ENCODE measurements at places on chromosomes 16 and 17. TPM values are rescaled to one million over a fixed set of nuclear protein-coding genes. Genes with fewer than 3 reads are reported as not detected.
A peak's percentile ranks its signal among the peaks of the same experiment; 100 is the strongest.

VPS9D1 gene
- total RNA-seq: 23.2 TPM

SLC5A11 gene
- 0.31 TPM for total RNA-seq

CTRB2 gene
- not detected for total RNA-seq

KRT12 gene
- total RNA-seq: 3.9 TPM

GAST gene
- not detected for total RNA-seq

SPNS3 gene
- total RNA-seq: 0.50 TPM

ADAP2 gene
- 6.2 TPM for total RNA-seq

FNDC8 gene
- not detected for total RNA-seq

ARHGDIG gene
- 2.4 TPM for total RNA-seq

KRT14 gene
- 0.25 TPM for total RNA-seq

NPTX1 gene
- 0.12 TPM for total RNA-seq

PLEKHG4 gene
- 7.7 TPM for total RNA-seq

DNA sequence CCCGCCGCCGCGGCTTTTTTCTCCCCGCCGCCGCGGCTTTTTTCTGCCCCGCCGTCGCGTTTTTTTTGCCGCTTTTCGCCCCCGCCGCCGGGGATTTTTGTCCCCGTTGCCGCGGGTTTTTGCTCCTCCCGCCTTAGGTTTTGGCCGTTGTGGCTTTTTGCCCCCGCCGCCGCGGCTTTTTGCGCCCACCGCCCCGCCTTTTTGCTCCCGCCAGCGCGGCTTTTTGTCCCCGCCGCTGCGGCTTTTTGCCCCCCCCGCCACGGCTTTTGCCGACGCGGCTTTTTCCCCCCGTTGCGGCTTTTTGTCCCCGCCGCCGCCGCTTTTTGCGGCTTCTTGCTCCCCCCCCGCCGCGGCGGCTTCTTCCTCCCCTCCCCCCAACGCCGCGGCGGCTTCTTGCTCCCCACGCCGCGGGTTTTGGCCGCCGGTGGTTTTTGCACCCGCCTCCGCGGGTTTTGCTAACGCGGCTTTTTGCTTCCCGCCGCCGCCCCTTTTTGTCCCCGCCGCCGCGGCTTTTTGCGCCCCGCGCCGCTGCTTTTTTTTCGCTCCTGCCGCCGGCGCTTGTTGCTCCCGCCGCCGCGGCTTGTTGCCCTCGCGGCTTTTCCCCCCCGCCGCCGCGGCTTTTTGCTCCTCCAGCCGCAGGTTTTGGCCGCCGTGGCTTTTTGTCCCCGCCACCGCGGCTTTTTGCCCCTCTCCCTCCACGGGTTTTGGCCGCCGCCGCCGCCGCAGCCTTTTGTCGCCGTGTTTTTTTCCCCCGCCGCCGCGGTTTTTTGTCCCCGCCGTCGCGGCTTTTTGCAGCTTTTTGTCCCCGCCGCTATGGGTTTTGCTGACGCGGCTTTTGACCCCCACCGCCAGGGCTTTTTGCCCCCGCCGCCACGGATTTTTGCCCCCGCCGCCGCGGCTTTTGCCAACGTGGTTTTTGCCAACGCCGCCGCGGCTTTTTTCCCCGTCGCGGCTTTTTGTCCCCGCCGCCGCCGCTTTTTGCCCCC, 150.3 kb downstream of the KCNJ18 start:
- DNase-seq: no peak

DNA sequence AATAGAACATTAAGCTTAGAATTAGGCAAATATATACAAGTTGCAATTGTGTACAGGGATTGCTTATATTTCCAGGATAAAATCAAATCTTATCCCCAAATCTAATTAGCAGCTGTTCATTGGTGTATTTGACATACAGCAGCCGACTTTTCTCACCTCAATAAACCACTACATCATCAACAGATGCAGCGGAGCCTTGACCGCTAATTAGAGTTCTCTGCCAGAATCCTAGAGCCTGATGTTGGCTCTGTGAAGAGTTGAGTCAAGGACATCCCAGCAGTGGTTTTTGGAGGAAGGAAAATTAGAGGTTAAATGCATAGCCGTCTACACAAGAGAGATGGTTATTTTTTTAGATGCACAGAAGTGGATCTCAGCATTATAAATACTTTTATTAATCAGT, 221.9 kb upstream of the CACNG5 start:
- no peak for DNase-seq

GRCh38 chr16:49639739-49640431, 216.0 kb downstream of the ZNF423 start:
- no peak for DNase-seq

GRCh38 chr17:8118769-8119580, 661 bp upstream of the ALOXE3 start:
- DNase-seq: peak; percentile 91

DNA sequence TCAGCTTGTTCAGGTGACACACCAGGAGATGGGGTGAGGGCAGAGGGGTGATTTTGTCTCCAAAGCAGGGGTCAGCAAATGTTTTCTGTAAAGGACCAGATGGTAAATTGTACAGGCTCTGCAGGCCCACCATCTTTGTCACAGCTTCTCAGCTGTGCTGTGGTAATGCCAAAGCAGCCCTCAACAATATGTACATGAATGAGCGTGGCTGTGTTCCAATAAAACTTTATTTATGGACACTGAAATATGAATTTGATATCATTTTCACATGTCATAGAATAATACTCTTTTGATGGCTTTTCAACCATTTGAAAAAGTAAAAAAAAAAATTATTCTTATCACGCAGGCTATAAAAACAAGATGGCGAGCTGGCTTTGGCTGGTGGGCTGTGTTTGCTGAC, 206.4 kb upstream of the RPL38 start:
- DNase-seq: no peak

DNA sequence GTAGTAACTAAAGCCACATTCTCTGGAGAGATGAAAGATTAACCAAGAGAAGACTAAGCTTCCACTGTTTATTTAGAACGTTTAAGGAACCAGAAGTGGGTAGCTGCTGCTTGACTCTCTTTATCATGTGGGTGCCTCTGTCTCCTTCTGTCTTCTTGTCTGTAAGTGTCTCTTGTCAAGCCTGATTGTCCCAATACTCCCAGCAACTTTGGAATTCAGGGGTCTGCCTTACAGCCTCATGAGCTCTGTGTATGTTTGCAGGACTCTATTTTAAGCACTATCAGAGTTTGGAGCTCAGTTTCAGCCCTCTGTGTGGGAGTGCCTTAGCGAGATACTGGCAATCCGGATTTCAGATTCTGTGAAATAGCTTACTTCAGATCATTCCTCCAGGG, 29.3 kb upstream of the SPACA3 start:
- DNase-seq: no peak

- peak; percentile 63 for DNase-seq
Measured at GRCh38 chr16:85750827-85751697, at the start of gene C16orf74. C16orf74 (minus strand) TSS chr16:85751096; CDS start chr16:85735217, 15,879 bp downstream.

DNA sequence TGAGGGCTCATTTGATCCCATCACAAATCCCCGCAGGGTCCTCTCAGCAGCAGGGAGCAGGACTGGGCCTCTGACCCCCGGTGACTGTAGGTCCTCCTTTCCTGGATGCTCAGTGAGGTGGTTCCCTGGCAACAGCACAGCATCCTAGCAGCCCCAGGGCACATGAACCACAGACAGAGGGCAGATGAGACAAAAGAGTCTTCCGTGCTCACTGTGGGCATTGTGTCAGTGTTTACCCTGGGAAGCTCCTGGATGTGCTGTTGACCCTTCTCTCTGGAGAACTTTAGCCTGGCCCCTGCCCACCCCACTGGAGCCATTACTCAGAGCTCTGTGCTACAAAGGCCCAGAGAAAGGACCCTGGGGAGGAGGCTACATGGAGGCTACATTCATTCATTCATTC, 21.7 kb upstream of the TMEM220 start:
- DNase-seq: no peak

DNA sequence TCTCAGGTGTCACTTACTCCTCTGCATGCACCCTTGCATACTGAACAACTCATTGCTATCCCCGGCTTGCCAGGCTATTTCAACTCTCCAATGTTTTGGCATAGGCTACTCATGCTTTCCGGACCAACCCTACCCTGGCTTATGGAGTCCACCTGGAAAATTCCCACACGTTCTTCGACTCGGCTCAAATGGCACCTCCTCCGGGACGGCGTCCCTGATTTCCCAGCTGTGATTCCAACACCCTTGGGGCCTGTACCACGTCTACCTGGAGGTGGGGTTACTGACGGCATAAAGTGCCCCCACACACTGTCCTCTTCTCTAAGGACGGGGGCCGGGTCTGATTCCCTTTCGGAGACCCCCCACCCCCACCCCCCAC, 498 bp downstream of the SMYD4 start:
- peak; percentile 40 for DNase-seq

DNA sequence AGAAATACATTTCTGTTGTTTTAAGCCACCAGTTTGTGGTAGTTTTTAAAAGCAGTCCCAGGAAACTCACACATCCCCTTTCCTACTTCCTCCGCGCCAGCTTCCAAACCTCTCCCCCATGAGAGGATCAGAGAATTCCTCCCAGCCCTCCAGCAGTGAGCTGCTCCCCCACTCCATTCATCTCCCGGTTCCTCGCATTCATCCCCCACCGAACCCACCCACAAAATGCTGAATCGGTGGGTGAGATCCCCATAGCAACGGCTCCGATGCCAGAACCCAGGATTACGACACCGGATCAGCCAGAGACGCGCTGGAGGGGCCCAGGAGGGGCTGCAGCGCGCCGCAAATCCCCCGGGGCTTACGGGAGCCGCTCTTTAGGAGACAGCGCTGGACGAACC, 251.4 kb upstream of the RPL38 start:
- no peak for DNase-seq

DNA sequence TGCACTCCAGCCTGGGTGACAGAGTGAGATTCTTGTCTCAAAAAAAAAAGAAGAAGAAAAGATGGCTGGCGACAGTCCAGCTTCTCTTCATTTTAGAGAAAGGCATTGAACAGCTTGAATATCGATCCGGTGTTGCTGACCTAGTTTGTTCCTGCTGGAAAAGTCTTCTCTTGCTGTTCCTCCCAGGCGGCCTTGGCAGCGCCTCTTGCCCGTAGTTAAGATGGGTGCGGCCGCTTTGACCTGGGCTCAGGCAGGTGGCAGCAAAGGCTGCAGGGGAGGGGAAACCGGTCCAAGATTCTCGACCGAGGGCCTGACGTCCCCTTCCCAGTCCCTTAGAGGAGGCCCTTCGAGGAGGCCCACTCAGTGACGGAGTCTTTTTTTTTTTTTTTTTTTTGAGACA, 3.8 kb upstream of the ZNF764 start:
- peak; percentile 63 for DNase-seq

DNA sequence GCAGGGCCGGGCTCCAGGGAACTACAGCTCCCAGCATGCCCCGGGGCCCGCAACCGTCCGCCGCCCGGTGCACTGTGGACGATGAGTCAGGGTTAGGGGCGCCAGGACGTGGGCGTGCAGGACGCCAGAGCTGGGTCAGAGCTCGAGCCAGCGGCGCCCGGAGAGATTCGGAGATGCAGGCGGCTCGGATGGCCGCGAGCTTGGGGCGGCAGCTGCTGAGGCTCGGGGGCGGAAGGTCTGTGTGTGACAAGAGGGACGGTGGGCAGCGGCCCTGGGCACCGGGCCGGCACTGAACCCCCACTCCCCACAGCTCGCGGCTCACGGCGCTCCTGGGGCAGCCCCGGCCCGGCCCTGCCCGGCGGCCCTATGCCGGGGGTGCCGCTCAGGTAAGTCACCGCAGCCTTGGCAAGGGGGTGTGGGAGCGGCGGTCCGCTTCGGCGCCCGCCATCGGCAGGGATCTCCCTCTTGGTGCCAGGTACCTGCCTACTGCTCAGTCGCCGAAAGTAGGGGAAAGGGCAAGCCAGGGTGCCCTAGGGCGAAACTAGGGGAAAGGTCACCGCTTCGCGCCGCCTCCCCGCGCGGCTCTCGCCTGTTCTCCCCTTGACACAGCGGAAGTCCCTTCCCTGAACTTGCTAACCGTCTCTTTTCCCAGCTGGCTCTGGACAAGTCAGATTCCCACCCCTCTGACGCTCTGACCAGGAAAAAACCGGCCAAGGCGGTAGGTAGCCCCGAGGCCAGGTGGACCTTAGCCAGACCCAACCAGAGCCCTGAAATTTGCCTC, at the start of the genes ACADVL and DLG4:
ACADVL (plus strand) TSS at position 127 of the 781 bp plus-strand sequence; CDS start at position 174, 47 bp downstream.
DLG4 (minus strand) TSS at position 25 of the 781 bp plus-strand sequence.
- peak; percentile 92 for DNase-seq

DNA sequence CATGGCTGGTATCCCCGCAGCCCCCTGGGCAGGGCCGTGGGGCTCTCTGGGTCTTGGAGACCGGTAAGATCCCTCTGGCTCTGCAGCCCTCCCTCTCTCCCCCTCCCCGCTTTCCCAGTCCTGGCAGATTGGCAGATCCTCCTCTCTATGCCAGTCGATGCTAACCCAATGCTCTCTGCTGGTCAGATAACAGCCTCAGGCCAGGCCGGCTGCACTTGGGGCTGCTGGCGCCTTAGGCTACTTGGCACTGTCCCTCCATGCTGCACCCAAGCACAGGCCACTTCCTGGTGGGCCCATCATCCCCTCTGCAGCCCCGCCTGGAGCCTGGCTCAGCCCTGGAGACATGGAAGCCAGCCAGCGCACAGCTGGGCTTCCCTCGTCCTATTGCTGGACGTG, 81.7 kb downstream of the RTN4RL1 start:
- no peak for DNase-seq

DNA sequence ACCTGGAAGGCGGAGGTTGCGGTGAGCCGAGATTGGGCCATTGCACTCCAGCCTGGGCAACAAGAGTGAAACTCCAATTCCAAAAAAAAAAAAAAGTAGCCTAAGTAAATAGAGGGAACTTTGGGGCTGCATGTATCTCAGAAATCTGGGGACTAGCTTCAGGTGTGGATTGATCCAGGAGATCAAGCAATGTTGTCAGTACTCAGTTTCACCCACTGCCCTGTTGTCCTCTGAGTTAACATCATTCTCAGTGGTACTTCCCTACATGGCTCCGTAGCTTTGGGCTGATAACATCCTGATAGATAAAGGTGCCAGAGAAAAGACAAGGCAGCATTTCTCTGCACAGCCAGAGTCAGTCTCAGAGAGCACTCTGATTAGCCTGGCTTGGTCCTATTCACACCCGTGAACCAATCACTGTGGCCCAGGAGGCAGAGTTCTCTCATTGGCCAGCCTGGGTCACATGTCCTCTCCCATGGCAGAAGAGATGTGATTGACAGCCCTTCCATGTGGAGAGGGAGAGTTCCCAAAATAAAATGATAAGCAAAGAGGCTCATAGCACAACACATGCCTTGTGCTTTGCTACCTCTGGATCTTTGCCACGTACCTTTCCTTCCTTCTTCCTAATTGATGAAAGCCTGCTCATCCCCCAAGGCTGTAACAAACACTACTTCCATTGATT, 99.6 kb downstream of the ABCC1 start:
- DNase-seq: no peak

GRCh38 chr17:44187131-44187899, 543 bp downstream of the TMUB2 start:
- DNase-seq: no peak

GRCh38 chr17:45700171-45701090, 83.7 kb upstream of the CRHR1 start:
- no peak for DNase-seq

DNA sequence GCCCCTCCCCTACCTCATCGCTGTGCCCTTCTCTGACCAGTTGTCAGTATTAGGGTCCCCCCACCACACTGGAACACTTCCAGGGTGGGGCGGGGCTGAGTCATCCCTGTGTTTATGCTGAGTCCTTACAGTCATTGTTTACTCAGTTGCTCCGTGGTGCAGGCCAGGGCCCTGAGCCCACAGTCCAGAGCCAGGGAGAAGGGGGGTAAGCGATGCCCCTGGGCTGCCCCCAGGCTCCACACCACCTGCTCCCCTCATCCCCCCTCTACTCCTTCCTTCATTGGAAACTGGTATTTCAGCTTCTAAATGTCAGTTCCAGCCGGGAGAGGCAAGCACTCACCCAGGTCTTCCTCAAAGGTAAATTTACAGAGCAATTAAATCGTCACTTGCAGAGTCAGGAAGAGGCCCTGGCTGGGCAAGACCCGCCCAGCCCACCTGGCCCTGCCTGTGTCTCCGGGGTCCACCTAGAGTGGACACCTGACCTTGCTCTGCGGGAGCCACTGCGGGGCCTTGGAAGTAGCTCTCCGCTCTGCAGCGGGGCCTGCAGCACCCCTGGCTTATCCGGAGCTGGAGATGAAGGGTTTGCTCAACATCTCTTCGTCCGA, 4.8 kb downstream of the ATP2A3 start:
- peak; percentile 80 for DNase-seq
